ENCODE measurements at places on chromosomes 16 and 17.

DNA sequence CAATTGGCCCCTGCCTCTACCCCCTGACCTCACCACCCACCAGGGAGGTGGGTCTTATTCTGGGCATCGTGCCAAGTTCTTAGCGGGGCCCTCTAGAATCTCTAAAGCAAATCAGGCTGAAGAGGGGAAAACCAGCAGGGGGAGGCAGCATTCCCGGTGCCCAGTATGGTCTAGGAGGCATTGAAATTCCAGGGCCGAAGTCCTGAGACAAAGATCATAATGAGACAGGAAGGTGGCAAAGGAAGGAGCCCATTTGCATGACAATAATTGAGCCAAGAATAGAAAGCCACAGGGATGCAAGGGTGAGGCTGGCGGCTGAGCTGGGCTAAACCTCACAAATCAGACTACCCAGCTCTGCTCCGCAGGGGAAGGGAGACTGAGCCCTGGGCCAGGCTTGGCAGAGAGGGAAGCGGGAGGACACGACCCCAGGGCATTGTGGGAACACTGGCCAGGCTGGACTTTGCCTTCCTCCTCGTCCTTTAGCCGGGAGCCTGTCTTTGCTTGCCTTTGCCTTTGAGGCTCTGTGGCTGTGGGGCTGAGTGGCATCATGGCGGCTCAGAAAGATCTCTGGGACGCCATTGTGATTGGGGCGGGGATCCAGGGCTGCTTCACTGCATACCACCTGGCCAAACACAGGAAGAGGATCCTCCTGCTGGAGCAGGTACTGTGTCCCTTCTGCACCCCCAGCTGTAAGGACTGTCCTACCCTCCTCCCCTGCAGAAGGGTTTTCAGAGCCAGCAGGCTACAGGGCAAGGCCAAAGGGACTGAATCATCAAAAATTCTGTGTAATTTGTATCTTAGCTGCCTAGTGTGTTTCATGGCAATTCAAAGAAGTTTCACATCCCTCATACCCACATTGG is at the start of gene PIPOX:
PIPOX (plus strand) TSS at position 463 of the 860 bp plus-strand sequence; CDS start at position 548, 85 bp downstream.
- DNase-seq = peak; percentile 84

- DNase-seq = no peak
Observed at GRCh38 chr17:57097832-57098421, 12.9 kb downstream of the AKAP1 start.

DNA sequence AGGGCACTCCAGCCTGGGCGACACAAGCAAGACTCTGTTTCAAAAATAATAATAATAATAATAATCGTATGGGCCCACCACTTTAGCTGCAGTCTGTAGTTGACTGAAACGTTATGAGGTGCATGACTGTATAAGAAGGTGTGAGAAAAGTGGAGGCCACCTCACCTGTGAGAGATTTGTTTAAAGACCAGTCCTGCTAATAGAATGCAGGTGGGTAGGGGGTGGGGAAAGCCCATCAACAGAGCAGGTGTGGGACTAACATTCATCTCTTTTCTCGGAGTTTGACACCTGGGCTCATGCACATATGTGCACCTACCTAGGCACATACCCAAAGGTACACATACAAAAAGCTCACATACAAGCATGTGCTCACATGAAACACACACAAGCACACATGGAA is 68.0 kb upstream of the TOB1 start:
- DNase-seq = no peak

- no peak for DNase-seq
Observed at GRCh38 chr16:57289391-57290257, 5.2 kb upstream of the PLLP start.

GRCh38 chr17:81794509-81794908 is 9.4 kb upstream of the GCGR start:
- no peak for DNase-seq

GRCh38 chr16:2277466-2278271 is 9.7 kb upstream of the RNPS1 start:
- DNase-seq = no peak

DNA sequence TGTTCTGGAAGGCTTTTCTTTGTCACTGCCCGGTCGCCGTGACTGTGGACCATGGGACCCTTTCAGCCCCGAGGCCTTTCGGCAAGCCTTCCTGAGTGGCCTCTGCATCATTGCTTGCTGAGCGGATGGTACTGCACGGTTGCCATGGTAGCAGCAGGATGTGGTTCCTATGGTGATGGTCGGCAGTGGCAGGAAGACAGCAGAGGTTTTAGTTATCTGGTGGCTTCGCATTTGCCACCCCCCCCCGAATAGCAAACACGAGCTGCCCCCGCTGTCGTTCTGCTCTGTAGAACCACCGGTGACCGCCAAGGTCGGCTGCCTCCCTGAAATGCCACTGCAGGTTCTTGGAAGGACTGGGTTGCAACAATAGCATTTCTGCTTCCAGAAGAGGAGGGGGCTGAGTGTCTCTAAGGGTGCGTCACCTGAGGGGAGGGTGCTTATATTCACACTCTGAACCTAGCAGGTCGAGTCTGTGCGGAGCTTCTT is 76.6 kb downstream of the CMIP start:
- DNase-seq = no peak

DNA sequence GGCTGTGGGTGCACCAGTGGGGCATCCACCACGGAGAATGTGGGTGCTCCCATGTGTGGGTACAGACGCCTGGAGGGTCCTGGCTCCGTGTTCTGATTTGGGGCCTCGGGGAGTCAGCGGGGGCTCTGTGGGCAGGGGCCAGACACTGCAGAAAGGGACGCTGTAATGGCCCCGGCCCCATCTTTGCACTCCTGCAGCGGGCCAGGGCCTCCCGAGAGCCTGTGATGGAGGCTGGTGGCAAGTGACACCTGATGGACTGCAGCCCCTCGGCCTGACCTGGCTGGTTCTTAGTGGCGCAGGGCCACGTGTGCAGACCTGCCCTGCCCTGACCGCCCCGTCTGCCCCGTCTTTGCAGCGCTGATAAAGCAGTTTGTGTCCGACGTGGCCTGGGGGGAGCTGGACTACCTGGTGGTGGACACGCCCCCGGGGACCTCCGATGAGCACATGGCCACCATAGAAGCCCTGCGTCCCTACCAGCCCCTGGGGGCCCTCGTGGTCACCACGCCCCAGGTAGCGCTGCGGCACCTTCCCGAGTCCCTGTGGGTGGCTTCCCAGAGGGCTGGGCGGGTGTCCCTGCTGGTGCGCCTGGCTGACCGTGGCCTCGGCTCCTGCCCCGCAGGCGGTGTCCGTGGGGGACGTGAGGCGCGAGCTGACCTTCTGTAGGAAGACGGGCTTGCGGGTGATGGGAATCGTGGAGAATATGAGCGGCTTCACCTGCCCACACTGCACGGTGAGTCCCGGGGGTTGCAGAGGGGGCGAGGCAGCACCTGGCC is 4.7 kb downstream of the NUBP2 start:
- DNase-seq = no peak
